Activated naive CD8-positive, alpha-beta T cell treated with anti-CD3 and anti-CD28 coated beads for 36 hours (primary cell): ENCODE measurements at places on chromosomes 13 and 19.

- DNase-seq = no peak
Observed at GRCh38 chr13:32850316-32851052, 165.7 kb upstream of the KL start.

DNA sequence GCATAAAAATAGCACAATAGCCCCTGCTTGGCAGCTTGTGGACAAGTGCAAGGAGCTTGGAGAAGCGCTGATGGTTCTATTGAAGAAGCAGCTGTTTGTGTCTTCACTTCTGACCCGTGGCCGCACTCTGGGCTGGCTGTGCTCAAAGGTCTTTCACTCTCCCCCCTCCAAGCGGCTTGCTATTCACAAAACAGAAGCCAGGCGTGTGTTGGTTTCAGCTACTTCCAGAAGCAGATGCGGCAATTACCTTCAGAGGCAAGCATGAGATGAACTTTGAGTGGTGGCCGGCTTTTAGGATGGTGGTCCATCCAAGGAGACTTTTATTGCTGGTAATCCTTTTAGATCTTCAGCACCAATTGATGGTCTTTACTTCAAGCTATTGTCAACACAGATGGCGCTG lies 188.5 kb upstream of the ARGLU1 start:
- no peak for DNase-seq

DNA sequence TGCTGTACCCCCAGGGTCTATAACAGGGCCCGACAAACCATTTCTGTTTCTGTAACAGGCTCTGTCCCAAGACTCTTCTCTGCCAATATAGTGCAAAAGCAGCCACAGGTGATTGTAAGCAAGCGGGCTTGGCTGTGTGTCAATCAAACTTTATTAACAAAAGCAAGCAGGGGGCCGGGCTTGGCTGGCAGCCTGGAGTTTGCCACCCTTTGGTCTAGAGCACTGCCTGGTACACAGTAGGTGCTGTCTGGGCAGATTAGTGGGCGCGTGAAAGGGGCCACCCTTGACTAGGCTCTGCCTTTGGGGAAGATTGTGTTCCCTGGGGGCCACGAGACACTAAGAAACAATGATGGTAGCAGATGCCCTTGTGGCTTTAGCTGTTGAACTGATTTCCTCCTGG lies 27.4 kb downstream of the CCL25 start:
- DNase-seq = no peak

GRCh38 chr13:106213028-106213757 lies 322.3 kb downstream of the EFNB2 start:
- DNase-seq = no peak

DNA sequence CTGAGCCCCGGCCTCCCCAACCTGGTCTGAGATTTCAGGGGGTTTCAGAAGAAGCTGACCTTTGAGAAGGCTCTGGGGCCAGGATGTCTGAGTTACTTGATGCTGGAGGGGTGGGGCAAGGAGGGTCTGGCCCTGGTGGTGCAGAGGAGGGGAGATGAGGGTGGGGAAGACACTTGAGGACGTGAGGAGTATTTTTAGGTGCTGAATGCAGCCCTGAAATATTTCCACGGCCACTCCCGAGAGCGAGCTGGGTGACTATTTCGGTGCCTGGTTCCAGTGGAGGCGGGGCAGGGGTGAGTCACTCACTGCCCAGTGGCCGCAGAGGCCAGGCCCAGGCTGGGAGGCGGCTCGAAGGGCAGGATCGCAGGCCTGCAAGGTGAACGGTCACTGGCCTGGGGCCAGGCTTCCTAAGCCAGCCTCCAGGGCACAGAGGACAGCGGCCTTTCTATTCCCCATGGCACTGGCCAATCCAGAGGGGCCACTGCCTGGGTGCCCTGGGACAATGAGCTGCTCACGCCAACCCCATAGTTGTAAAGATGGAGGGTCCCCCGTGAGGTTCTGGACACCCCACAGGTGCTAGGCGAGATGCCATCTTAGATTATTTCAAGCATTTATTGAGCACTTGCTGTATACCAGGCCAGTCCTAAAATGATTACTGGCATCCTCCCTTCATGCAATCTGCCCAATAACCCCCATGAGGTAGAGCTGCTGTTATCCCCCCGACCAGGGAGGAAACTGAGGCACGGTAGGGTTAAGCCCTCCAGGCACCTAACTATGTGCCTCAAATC lies 19.7 kb upstream of the JUND start:
- DNase-seq = no peak

DNA sequence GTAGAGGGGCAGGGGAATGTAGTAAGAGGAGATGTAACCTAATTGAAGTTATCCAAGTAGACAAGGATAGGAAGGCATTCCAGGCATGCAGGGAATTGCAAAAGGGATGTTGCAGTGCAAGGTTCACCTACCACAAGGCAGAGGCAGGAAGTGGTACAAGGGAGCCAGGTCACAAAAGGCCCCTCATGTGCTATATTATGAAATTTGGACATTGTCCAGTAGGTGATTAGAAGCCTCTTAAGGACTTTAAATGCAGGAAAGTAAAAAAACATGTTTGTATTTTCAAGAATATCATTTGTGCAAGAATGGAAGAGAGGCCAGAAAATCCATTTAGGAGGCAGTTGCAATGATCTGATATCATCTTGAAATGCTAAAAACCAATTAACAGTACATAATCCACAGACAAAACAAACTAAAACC lies 111.4 kb downstream of the FRY start:
- DNase-seq = no peak

DNA sequence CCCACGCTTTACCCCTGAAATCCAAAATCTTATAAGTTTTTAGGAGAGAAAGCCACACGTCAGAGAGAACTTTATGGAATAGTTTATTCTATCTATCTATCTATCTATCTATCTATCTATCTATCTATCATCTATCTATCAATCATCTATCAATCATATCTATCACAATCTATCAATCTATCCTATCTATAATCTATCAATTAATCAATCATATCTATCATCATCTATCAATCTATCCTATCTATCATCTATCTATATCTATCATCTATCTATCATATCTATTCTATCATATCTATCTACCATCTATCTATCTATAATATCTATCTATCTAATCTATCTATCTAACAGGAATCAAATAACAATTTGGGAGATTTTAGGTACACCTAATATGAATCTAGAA lies 115.1 kb downstream of the FGF9 start:
- no peak for DNase-seq

GRCh38 chr13:110957181-110957884 lies 42.5 kb upstream of the ANKRD10 start:
- no peak for DNase-seq

- no peak for DNase-seq
Observed at GRCh38 chr13:47136504-47136941, 239.7 kb upstream of the HTR2A start.

DNA sequence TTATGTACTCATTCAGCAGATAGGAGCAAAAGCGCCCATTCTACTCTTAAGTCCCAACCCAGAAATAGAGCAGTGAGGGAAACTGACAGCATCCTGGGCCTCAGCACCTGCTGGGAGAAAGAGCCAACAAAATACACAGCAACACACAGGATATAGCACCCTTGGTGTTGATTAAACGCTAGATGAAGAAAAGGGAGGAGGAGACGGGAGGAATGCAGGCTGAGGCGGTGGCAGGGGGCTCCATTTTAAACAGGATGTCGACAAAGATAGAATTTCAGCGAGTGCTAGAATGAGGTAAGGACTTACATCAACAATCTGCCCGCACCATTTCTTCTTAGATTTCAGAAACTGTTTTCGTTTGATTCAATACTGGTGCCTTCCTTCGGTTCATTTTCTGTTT lies 4.6 kb upstream of the RAB20 start:
- no peak for DNase-seq

- DNase-seq = no peak
Observed at GRCh38 chr13:105513448-105513847, 1022.0 kb downstream of the EFNB2 start.

GRCh38 chr13:28576067-28576466 lies 81.1 kb upstream of the FLT1 start:
- no peak for DNase-seq

- DNase-seq = no peak
Observed at GRCh38 chr19:38044267-38045111, 137.5 kb downstream of the SIPA1L3 start.

- DNase-seq = no peak
Observed at GRCh38 chr19:34867631-34868030, 59.1 kb upstream of the ZNF30 start.

DNA sequence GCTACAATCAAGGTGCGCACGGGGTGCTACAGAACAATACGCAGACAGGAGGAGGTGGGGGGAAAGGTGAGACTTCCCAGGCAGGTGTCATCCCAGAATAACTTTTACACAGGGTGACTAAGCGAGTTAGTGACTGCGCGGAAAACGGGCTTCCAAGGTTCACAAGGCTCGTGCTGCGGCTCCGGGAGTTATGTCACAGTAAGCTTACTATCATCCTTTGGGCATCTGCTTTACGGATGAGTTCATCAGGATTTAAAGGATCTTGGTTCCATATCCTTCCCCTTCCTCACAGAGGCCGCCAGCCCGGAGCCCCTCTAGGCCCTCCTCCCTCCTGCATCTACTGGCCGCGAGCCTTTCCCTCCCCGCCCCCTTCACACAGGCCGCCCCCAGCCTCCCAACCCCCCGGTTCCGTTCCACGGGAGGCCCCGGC lies 474 bp upstream of the IFT88 start:
- DNase-seq = no peak

DNA sequence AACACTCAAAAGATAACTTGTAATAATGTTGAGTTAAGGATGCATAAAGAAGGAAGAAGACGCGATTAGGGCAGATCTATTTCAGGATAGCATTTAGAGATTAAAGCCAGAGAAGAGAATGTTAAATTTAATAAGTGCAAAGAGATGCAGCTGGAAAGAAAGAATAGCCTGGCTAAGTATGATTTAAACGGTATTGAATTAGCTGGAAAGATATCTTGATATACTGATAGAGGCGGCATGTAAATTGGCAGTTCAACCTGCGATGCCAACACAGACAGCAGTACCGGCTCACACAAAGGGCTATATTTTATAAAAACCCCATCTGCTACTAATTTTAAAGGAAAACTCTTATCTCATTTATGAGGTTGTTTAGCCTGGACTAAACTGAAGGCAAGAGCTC lies 121.4 kb downstream of the ENOX1 start:
- no peak for DNase-seq
